ENCODE measurements at places on chromosomes 2 and 18. TPM values are rescaled to one million over a fixed set of nuclear protein-coding genes. Genes with fewer than 3 reads are reported as not detected.

GRCh38 chr18:79538635-79539034, 141.0 kb upstream of the CTDP1 start:
- DNase-seq, result no peak

DNA sequence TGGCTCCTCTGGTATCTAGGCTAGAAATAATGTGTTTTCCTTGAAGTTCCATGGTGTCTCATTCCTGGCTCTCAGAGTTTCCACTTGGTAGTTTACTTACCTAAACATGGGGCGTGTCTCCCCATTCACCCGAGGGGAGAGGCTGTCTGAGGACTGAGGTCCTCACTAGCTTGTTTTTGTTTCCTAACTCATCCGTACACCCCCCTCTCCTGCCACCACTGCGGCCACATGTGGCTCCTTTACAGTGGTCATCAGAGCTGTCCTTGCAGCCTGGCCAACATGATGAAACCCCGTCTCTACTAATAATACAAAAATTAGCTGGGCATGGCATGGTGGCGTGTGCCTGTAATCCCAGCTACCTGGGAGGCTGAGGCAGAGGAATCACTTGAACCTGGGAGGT, 106.0 kb downstream of the ASAP2 start:
- DNase-seq, result no peak

- DNase-seq, result no peak
These were observed 454.9 kb downstream of the LPIN1 start for GRCh38 chr2:12201369-12201768.

GRCh38 chr2:164779383-164780057, 62.1 kb downstream of the COBLL1 start:
- DNase-seq, result no peak

DNA sequence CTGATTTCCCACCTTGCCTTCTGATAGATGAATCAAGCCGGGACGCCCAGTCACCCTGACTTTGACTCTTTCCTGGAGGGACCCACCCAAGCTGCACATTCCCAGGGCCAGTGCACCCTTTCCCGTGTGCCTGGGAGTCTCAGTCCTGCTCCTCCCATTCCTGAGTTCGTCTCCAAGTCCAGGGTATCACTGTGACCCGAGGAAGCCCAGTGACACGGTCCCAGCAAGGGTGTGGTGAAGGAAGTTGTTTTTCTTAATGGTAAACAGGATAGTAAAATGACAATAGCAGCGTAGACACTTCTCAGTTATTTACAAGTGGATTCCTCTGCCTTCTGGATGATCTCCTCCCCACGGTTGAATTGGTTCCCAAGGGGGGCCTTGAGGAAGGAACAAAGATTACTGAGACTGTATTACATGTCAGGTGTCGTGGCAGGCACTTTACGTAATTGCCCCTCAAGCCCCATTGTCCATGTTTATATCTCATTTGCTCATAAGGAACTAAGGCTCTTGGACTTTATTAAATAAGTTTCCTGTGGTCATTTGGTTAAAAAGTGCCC, 123.3 kb downstream of the PRKCE start:
- DNase-seq, result no peak

GRCh38 chr2:16931441-16931840, 265.8 kb upstream of the CYRIA start:
- no peak for DNase-seq

DNA sequence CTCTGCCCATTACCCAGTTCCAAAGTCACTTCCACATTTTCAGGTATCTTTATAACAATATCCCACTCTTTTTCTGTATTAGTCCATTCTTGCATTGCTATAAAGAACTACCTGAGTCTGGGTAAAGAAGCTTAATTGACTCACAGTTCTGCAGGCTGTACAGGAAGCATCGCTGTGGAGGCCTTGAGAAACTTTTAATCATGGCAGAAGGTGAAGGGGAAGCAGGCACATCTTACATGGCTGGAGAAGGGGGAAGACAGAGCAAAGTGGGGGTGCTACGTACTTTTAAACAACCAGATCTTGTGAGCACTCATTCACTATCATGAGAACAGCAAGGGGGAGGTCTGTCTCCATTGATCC, 85.4 kb upstream of the MAP4K3 start:
- no peak for DNase-seq

DNA sequence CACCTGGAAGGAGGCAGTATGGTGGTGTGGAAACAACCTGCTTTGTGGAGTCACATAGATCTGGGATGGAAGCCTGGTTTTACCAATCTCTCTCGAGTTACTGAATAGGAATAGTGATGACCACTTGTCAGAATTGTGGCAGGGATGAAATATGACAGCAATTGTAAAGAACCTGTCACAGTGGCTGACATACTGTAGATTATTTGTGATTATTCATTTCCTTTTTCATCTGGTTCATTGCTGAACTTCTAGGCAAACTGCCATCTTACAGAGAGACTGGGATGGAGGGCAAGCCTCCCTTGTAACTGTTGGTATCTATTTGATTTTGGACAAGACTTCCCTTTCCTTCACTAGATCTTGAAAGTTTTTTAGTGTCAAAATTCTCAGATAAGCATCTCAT, 42.0 kb downstream of the FMNL2 start:
- no peak for DNase-seq

GRCh38 chr2:10352972-10353371, 50.3 kb downstream of the HPCAL1 start:
- DNase-seq, result no peak

- no peak for DNase-seq
These were observed 95.0 kb downstream of the TMEM185B start for GRCh38 chr2:120128216-120128615.

- DNase-seq, result no peak
These were observed 589.5 kb upstream of the NXPH2 start for GRCh38 chr2:139369423-139370409.

GRCh38 chr18:72985686-72986085, 117.9 kb upstream of the NETO1 start:
- DNase-seq, result no peak

DNA sequence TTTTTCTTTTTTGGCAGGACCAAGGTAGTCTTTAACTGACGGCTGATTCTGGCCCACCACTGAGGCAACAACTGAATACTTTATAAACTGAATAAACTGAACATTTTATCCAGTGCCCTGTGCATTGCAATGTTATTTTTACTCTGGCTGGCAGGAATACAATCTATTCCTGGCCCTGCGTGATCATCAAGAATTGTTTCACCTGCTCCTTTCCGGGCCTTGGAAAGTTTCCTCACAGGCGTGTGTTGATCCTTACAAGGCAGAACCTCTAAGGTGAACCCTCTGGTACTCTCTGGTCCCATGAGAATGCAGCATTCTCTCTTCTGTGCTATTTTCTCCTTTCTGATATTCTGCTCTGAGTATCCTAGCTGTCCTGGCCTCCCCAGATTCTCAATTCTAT, 113.7 kb upstream of the KLHL29 start:
- DNase-seq, result no peak

DNA sequence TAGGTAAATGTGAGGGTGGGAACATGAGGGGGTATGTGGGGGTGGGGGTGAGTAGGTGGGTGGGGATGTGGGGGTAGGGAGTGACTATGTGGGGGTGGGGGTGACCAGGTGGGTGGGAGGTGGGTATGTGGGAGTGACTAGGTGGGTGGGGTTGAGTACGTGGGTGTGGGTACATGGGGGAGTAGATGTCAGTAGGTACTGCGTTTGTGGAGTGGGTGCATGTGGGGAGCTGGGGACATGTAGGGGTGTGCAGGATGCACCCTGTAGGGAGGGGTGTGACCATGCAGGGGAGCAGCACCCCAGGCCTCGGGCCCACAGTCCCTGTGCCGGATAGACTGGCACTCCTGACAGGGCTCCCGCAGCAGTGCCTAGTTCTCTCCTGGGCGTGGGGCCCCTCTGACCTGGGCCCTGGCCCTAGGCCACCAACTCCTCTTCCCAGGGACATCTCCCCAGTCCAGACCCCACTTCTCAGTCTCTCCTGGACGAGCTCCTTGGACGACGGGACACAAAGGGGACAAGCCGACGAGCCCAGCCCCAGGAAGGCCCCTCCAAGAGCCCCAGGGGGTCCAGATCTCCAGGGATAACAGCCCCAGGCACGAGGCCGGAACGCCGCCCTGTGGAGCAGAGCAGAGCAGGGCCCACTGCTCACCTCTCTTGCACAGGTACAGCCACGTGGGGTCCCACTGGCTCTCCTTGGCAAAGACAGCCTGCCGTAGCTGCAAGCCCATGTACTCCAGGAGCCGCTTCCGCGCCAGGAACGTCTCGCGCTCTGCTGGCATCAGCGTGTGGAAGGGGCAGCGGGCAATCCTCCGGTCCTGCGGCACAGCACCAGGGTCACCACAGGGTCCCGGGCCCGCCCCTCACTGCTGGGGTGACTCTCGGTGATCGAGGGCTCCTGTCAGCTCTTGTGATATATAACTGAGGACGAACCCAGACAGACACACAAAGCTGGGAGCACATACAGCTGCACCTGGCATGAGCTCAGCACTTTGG, 58.2 kb downstream of the ANKMY1 start:
- no peak for DNase-seq

DNA sequence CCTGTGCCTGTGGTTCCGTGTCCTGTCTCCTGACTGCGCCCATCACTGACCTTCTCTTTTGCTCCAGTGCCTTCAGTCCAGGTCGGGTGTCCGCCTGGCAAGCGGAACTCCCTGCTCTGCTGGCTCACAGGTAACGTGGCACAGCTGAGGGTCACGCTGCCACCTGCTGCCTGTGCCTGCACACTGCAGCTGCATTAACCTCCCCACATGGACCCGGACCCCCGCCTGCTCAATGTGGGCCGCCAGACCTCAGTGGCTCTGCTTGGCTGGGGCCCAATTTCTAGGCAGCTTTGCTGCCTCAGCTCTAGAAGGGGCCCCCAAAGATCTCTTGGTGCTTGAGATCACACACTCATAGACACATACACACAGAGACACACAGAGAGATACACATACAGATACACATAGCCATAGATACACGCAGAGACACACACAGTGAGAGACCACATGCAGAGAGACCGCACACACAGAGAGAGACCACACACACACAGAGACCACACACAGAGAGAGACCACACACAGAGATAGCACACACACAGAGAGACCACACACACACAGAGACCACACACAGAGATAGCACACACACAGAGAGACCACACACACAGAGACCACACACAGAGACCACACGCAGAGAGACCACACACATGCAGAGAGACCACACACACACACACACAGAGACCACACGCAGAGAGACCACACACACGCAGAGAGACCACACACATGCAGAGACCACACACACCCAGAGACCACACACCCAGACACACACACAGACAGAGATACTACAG, 14.9 kb upstream of the CNNM3 start:
- peak; percentile 74 for DNase-seq

- no peak for DNase-seq
These were observed 918 bp downstream of the EIF5B start for GRCh38 chr2:99338029-99338585.

- no peak for DNase-seq
These were observed 854.0 kb upstream of the LRRTM1 start for GRCh38 chr2:81158505-81158904.

DNA sequence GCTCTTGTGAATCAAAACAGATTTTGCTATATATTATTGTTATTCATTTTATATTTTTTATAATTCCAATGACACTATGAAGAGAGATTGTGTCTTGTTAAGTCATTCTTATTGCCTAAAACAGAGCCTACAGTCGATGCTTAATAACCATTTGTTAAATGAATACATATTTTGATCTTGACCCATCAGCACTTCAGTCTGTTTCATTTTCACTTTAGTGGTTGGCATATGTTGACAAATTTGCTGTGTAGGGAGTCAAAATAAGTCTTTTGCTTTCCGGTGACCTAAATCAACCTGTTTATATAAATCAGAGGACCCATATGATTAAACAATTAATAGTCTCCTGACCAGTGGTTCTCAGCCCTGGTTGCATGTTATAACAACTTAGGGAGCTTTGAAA, 97.1 kb downstream of the TXNL1 start:
- no peak for DNase-seq

- peak; percentile 45 for DNase-seq
These were observed 521 bp upstream of the PROM2 start for GRCh38 chr2:95273566-95274290.

GRCh38 chr2:170996316-170996715, 67.3 kb downstream of the GORASP2 start:
- no peak for DNase-seq

DNA sequence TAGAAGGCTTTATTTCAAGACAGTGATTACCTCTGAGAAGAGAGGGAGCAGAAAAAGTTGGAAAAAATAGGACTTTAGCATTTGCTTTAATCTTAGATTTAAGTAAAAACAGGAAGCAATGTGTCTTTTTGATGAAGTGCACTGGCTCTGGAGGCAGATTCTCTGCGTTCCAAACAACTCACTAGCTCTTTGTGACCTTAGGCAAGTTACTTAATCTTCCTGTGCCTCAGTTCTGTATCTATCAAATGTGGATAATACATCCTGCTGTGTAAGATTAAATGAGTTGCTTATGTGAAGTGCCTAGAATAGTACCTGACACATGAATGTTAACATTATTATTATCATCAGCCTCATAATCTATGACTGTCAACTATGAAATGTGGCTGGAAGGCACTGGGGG, 42.3 kb downstream of the RPRD1A start:
- no peak for DNase-seq

DNA sequence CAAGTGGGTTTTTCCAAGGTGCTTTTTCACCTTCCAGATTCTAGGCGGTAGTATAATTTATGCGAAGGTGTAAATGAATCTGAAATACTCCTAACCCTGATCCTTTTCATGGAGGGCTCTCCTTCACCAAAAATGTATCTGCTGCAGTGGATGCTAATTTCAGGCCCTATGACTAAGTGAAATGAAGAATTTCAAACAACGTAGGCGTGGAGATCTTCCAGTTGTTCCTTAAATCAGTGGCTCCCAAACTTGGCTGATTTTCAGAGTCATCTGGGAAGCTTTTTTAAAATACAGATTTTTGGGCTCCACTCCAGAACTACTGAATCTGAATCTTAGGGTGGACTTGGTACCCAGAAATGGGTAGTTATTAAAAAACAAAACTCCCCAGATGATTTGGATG, 5.5 kb downstream of the GCKR start:
- no peak for DNase-seq

GRCh38 chr2:58030771-58031170, 15.8 kb upstream of the VRK2 start:
- no peak for DNase-seq

DNA sequence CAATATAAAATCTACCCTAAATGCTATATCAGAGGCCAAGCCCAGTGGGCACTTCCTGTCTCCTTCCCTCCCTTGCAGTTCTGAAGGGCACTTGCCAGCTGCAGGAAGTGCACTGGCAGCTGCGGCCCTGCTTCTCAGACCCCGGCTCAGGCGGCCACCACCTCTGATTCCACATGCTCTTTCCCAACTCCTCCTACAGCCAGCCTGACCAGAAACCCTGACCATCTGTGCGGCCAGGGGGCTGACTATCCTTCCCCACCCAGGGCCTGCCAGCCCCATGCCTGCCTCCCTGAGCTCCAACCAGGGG, 88.6 kb downstream of the ZBTB7C start:
- DNase-seq, result no peak

The FRZB gene
- 11.8 TPM for total RNA-seq

The KANSL1L gene
- total RNA-seq, result 44.1 TPM

The SRD5A2 gene
- total RNA-seq, result 0.65 TPM

The GTF2A1L gene
- not detected for total RNA-seq

The CD8B2 gene
- total RNA-seq, result 0.65 TPM

The DYNC2LI1 gene
- 35.6 TPM for total RNA-seq

The ANKRD62 gene
- not detected for total RNA-seq

The ARHGAP15 gene
- 12.4 TPM for total RNA-seq
